CD4-positive, alpha-beta T cell treated with Interleukin-12 subunit alpha and Interleukin-12 subunit beta, for 1 hour (primary cell): ENCODE measurements at places on chromosomes 4 and X.

DNA sequence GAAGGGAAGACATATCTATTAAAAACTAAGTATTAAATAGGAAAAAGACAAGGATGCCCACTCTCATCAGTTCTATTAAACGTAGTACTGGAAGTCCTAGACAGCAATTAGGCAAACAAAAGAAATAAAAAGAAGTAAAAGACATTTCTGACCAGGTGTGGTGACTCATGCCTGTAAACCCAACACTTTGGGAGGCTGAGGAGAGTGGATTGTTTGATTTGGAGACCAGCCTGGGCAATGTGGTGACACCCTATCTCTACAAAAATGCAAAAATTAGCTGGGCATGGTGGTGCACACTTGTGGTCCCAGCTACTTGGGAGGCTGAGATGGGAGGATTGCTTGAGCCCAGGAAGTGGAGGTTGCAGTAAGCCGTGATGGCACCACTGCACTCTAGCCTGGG lies 1071.8 kb downstream of the FAT4 start:
- DNase-seq = no peak

DNA sequence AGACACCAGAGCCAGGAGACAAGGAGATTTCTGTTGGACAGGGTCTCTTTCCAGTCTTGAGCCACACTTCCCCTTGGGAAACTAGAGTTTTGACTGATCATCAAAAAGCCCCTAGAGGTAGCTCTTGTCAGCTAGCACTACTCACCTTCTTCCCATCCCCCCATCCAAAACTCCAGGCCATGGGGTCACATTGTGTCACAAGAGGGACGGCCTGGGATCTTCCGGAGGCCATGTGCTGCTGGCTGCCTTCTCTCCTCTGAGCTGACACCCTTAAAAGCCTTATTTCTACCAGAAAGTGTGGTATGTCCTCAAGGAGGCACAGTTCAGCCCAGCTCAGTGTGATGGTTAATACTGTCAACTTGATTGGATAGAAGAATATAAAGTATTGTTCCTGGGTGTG lies 7.8 kb downstream of the PNMA3 start:
- DNase-seq = no peak

- DNase-seq = no peak
These were observed 645.0 kb downstream of the PCDH7 start for GRCh38 chr4:31365006-31365690.

- no peak for DNase-seq
These were observed 37.9 kb upstream of the MXRA5 start for GRCh38 chrX:3384327-3384726.

DNA sequence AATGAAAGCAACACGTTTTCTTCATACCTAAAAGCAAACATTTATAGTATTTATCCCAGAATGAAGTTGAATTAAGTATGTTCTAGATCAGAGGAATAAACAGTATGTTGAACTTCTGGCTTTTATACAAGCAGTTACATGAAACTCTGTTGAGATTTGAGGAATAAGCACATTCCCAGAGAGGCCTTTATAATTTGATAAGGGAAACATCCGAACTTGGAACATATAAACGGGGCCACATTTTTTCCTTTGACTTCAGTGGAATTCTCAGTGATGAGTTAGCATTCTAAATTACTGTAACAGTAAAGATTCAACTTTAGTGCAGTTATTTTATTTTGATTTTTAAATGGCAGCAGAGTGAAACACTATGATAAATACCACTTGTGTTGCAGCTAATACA lies 119.5 kb downstream of the GLRA3 start:
- no peak for DNase-seq
